ENCODE measurements at places on chromosomes 4 and X. TPM values are rescaled to one million over a fixed set of nuclear protein-coding genes. Genes with fewer than 3 reads are reported as not detected.

SASH3 gene
- 11.4 TPM for polyA plus RNA-seq

ACTRT1 gene
- polyA plus RNA-seq = not detected

MRFAP1L1 gene
- polyA plus RNA-seq = 64.1 TPM

TMEM150C gene
- polyA plus RNA-seq = 3.9 TPM

MID2 gene
- 7.4 TPM for polyA plus RNA-seq

TCEAL9 gene
- polyA plus RNA-seq = 135 TPM

FGF5 gene
- 0.25 TPM for polyA plus RNA-seq

RAB9B gene
- polyA plus RNA-seq = 3.2 TPM

NEIL3 gene
- 2.6 TPM for polyA plus RNA-seq

SLC25A6 gene
- 611 TPM for polyA plus RNA-seq

SRPX2 gene
- 6.1 TPM for polyA plus RNA-seq

NHS gene
- polyA plus RNA-seq = 6.6 TPM

SUV39H1 gene
- polyA plus RNA-seq = 4.7 TPM

NSG1 gene
- polyA plus RNA-seq = 30.1 TPM

GRCh38 chr4:181528570-181529184 is 714.5 kb upstream of the TENM3 start:
- DNase-seq = peak; percentile 74

DNA sequence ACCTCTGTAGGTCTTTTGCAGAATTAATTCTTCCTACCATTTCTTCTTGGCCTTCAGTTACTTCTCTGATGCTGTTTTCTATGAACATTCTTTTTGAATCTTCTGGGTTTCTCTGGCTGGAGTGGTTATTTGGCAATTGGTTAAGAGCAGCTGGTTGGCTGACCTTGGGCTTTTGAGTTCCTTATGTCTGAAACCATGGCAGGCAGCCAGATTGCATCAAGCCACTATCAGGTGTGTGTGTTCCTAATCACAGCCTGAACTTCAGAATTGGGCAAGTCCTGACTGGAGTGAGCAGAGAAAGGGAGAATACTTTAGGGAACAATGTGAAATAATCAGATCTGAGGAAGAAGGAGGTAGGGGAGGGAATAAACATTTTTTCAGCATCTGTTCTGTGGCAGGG is 90.2 kb downstream of the ARHGAP10 start:
- DNase-seq = no peak

GRCh38 chrX:114905251-114905650 is 112.2 kb downstream of the IL13RA2 start:
- DNase-seq = no peak

GRCh38 chrX:39227371-39227770 is 426.1 kb downstream of the MID1IP1 start:
- no peak for DNase-seq

- no peak for DNase-seq
These were observed 8.1 kb upstream of the RENBP start for GRCh38 chrX:153952373-153953026.

GRCh38 chr4:101155945-101156344 is 191.4 kb downstream of the PPP3CA start:
- DNase-seq = no peak

DNA sequence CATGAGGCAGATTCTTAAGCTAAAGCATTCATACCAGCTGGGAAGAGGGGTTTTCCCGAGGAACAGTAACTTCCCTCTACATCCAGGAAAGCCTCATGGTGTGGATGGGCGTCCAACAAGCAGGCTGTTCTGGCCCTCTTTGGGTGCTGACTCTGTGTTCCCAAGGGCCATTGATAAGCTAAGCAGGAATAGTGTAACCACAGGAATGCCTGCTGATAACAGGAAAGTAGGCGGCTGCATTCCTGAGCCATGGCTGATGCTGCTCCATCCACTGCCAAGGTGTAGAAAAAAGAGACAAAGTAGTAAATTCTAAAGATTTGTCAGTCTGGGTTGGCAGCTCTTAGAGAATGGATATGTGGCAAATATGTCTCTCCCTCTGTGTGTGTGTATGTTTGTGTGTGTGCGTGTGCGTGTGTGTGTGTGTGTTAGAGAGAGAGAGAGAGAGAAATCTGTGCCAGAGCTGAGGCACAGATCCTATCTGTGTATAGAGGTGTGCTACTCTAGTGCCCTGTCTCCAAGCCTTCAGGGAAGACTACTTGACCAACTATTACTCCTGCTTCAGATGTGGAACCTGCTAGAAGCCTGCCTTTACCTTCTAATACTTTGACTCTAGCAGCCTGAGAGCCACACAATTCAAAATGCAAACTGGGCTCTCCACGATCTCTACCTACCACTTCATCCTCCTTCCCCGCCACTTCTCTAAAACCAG is 353.1 kb upstream of the NR3C2 start:
- DNase-seq = no peak

DNA sequence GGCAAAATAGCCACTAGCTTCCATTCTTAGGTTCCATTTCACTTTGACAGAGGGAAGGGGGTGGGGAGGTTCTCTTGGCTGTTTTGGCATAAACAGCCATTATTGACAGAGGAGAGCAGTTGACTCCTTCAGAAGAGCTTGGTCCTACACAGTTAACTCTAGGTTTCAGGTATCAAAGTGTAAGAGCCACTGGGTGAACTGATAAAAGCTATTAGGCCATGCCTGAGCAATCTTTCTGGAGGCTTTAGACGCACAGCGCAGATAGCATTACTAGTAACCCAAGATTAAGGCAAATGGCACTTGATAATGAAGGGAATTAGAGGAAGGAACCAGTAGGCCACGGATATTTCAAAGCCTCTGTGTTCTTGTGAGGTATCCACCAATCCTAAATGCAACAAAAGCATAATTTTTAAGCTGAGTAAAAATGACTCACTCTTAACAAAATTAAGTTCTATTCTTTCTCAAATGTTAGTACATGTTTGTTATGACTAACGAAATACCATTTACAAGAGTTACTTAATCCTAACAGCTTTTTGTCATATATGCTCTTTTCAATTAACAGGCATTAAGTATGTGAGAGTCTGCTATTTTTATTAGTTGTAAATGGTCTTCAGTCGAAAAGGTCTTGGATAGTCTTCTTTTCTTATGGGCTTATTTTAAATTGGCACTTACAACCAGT is 53.6 kb downstream of the SLC7A11 start:
- DNase-seq = no peak

DNA sequence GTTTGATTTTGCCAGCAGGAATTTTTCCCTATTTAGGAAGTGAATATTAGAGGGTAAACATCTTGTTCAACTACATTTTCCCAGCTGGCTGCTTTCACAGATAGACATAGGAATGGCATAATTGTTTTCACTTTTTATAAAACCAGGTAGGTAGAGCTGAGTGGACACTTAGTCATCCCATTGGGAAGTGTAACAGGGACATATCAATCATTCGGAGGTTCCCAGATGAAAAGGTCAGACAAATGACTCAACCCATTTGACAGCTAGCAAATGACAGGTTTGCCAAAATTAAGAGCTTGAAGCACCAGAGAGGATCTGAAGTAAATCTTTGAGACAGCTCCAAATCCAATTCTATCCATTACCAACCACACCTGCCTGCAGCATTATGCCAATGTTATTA is 205.3 kb downstream of the SLC39A8 start:
- DNase-seq = no peak

DNA sequence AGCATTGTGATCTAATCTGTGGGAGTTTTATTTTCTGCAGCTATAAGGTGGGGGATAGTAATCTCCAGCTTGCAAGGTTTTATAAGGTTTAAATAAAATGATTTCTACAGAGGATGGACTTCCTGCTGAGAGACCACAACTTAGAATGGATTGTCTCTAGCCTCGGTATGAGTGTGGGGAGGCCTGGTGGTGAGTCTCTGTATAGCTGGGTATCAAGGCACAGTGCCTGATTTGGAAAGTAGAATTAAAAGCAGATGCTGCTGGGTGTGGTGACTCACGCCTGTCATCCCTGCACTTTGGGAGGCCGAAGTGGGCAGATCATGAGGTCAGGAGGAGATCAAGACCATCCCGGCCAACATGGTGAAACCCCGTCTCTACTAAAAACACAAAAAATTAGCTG is 162.0 kb upstream of the GATB start:
- DNase-seq = no peak

GRCh38 chr4:138821331-138821730 is 194.2 kb upstream of the NOCT start:
- no peak for DNase-seq

- DNase-seq = no peak
These were observed 1097.2 kb upstream of the TENM3 start for GRCh38 chr4:181146051-181146450.

DNA sequence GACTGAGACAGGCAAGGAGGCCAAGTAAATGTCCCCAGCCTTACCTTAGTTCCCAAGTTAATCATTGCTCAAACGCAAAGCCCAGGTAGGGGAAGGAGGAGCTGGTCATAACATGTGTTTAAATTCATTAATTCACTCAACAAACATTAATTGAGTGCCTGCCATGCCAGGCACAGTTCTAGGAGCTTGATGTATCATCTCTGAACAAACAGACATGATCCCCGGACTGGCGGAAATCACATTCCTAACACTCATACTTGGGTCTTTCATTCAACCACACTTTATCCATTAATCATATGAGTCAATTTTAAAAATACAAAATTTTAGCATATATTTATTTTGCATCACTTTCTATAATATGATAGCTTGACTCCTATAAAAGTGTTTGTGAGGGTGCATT is 335.3 kb upstream of the NOCT start:
- DNase-seq = no peak

GRCh38 chr4:38456096-38456495 is 207.9 kb upstream of the KLF3 start:
- DNase-seq = no peak

DNA sequence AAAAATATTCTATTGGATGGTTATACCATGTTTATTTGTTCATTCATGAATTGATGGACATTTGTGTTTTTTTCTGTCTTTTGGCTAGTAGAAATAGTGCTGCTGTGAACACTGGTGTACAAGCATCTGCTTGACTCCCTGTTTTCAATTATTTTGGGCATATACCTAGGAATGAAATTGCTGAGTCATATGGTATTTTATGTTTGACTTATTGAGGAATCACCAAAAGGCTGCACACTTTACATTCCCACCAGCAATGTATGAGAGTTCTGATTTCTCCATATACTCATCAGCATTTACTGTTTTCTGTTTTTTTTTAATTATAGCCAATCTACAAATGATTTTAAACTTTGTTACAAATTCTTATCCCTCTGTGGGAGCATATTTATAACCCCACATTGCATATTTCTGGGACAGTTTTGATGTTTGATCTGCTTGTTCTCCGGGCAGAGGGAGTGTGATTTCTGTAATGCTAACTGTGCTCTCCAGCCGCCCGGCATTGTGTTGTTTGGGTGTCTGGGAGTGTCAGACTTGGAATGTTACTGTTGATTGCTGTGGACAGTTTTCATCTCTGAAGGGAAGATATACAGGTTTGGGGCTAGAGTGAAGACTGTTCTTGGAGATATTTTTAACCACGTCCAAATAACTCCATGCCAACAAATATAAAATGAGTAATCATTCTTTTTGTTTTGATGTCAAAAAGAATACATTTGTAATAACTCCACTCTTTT is 60.5 kb upstream of the PGRMC2 start:
- DNase-seq = no peak

DNA sequence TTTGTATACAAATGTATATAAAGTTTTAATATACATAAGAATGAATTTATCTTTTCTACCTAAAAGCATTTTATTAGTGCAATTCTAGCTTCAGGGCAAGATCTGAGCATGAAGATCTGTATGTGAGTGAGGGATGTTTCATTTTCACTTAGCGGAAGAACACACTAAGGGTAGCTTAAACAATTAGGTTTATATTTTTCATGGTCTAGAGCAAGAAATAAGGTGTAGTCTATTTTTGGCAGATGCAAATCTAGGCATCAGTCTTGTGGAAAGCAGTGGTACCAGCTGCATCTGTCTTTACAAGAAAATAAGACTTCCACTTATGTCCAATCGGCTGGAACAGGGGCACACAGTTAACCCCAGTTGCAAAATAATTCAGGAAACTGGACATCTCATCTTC is 433.3 kb downstream of the ADAM29 start:
- no peak for DNase-seq

DNA sequence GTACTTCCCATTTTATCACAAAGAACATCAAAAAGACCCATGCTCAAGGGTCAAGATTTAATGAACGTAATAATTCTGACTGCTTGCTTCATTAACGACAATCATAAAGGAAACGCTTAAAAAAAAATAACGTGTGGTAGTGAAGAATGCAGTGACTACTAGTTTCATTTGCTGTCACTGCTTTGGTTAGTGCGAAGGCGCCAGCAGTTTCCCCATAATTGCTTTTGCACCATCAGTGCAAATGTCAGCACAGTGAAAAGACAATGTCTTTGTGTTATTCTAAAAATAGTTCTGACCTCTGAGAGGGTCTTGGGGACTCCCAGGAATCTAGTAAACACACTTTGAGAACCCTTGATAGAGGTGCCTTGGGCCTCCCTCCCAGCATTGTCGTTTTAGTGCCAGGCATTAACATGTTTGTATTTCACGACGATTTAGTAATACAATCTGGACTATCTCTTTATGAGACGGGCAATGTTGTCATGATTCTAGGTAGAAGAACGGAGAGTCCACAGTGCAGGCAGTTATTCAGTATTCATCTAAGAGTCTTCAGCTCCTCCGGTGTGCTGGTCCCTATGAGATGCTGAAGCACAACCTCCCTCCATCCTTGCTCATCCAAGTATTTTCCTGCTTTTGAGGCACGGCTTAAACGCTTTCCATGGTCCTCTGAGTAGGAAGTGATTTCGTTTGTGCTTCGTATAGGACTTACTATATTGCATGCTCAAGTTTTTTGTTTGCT is 71.0 kb downstream of the AFF1 start:
- peak; percentile 72 for DNase-seq

GRCh38 chrX:100700809-100701208 is 31.1 kb downstream of the SYTL4 start:
- no peak for DNase-seq

DNA sequence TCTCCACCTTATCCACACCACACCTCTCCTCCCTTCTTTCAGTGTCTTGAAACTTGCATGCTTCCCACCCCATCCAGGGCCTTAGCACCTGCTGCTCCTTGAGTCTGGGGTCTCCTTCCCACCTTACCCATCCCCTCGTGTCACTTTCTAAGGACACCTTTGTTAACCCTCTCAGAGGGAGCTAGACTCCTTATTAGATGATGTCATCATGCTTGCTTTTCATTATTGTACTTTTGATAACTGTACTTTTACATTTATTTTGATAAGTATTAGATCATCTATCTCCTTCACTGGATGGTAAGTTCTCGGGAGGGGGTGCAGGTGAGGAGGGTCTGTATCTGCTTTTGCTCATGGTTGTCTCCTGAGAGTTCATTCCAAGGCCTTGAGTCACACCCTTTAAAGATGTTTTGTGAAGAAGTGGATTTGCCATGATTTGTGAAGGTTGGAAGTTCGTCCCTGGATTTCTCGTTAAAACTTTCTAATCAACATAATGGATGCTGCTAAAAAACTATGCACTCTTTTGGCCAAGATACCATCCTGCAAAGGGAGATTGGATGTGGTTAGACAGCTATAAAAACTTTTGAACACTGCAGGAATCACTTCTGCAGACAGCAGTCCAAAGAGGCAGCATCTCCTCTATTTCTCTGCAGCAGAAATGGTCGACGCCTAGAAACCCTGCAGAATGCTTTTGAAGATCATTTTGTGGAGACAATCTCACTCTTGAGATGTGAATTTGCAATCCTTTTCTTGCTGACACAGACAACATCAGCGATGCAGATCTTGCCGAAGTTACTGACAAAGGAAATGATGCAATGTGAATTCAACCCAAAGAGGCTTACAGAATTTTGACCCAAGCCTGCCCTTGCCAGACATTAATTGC is 69.6 kb downstream of the ENPP6 start:
- DNase-seq = no peak

Measured in large intestine (tissue), 12 donors.